ENCODE measurements at places on chromosomes 4 and X. TPM values are rescaled to one million over a fixed set of nuclear protein-coding genes. Genes with fewer than 3 reads are reported as not detected.

Gene TMPRSS11A
- total RNA-seq, result 0.10 TPM

GRCh38 chr4:61200187-61200915 is at the start of gene ADGRL3:
TSS of gene ADGRL3 (plus strand) at chr4:61200326.
- DNase-seq, result peak; percentile 73

DNA sequence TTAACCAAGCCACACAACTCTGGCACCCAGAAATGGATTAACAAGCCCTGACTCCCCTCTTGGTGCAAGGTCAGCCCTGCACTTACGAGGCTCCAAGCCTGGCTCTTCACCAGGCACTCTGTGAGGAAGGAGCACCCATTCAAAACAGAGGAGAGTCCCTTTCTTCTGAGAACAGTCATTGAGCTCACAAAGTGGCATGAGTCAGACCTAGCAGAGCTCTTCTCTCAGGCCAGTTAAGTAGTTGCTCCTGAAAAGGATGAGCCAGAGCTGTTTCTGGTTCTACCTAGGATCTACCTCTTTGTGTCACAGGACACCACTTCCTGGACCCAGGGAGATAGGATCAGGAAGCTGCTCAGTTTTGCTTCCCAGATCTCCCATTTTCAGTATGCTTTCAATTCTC is 48.2 kb downstream of the EVC2 start:
- no peak for DNase-seq

DNA sequence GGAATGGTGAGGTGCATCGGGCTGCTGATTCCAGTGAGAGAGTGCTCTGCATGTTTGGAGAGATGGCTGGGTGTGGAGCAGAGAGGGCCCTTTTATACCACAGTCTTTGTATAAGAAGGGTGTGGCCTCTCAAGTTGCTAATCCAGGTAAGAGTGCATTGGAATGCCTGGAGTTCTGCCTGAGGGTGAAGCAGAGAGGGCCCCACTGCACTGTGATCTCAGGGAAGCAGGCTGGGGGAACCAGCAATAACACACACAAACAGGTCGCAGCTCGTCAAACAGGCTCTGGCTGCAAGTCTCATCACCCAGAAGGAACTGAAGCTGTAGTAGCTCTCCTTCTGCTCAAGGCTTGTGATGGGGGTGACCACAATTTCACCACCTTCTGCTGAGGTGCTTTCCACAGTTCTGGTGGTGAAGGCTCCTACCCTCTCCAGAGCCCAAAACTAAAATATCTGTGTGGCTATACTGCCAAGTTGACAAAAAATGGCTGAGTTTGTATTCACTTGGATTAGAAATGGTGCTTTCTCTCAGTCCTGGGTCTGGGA is 687.4 kb upstream of the HS3ST1 start:
- peak; percentile 6 for DNase-seq

DNA sequence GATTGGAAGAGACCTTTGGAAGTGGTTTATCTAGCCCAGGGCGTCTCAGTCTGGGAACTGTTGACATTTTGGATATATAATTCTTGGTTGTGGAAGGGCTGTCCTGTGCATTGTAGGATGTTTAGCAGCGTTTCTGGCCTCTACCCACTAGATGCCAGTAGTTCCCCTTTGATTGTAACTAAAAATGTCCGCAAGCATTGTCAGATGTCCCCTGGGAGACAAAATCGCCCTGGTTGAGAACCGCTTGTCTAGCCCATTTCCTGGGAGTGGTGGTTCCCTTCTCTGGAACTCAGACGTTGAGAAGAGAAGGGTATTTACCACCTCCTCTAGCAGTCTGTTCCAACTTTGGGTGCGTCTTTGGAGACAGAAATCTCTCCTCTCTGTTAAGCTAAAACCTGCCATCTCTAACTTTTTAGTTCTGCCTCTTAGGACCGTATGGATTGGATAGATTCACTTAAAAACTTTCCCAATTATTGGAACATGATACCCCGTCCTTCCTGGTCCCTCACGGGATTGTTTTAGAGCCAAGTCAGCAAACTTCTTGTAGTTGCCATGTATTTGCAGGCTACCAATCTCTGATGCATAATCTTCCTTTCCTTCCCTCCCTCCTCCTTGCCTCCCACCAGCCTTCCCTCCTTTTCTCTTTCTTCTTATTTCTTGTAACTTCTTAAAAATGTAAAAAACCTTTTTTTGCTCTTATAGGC is 13.9 kb downstream of the TMEM165 start:
- no peak for DNase-seq

Gene ABRAXAS1
- total RNA-seq, result 16.0 TPM

DNA sequence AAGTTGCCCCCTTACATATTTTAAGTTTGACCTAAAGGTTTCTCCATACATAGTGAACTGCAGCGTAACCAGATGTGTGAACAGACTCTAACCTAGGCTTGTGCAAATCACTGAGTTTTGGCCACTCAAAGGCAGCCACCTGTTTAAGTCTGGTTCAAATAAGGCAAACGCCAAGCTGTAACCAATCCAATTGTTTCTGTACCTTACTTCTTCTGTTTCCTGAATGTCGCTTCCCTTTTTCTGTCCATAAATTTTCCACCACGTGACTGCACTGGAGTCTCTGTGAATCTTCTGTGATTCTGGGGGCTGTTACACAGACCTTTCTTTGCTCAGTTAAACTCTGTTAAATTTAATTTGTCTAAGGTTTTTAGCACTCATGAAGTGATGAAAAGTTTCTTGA is 618.8 kb downstream of the GLUD2 start:
- no peak for DNase-seq

- no peak for DNase-seq
Observed at GRCh38 chrX:17167915-17168314, 207.1 kb upstream of the NHS start.

DNA sequence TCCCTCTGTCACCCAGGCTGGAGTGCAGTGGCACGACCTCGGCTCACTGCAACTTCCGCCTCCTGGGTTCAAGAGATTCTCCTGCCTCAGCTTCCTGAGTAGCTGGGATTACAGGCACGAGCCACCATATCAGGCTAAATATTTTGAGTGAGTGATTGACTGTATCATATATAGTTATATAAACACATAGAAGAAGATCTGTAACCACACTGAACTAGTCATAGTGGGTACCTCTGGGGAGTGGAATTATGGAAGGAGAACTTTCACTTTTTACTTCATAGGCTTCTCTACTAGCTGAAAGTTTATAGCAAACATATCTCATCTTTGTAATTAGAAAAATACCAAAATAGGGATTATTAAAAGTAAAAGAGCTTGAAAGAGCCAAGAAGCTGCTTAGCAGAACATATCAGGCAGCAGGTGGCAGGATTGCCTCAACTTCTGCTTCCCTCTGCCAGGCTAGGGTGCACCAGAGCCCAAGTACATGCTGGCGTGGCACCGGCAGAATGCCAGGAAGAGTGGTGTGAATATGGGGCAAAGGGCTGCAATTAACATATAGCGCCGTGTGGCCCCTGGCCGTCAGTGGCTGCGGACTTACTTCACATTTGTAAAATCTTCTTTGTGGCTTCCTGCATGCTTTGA is 39.5 kb upstream of the CD40LG start:
- no peak for DNase-seq

DNA sequence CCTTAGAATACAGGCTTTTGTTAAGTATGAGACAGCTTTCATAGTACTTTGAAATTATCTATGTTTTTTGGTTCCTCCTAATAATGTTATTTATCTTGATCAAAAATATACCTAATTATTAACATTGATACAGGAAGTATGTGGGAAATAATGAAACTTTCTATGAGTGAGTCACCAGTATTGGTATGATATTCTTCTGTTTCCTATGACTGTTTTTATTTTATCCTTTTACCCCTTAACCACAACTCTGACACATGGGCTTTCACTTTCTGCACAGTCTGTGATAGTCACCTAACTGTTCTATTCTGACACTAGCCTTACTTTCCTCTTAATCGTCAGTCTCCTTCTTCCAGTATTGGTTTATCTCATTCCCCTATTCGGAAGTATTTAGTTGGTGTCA is 4.7 kb downstream of the THAP9 start:
- DNase-seq, result no peak

DNA sequence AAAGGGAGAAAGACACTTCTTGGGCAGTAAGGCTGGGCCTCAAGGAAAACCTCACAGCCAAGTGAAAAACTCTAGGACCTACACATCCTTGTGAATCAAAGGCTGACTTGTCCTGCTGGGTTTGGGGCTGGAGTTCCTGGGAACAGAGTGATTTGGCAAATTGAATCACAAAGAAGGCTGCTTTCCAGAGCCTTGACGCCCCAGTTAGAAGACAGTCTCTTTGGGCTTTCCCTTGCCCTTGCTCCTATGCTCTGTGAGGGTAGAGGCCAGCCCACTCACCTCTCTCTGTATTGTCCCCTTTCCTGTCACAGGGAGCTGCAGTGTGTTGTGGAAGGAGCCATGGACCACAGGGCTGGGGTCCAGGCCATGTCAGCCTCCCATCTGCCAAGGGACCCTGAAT is 9.6 kb downstream of the AMER1 start:
- DNase-seq, result no peak

DNA sequence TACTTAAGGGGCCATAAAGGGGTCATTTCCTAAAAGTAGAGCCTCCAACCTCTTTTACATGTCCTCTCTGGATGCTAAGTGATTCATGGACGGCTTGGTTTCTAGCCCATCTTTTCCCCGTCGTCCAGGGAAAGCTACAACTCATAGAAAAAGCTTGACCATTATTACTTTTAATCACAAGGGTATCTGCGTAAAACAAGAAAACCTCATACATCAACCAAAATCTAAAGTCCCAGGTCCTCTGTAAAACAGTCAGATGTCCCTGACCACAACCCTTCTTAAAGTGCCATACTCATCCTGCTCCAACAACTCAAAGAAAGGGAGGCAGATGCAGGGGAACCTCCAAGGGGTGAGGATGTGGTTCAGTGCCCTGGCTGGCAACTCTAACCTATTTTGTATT is 29.6 kb downstream of the ADGRA3 start:
- DNase-seq, result no peak

DNA sequence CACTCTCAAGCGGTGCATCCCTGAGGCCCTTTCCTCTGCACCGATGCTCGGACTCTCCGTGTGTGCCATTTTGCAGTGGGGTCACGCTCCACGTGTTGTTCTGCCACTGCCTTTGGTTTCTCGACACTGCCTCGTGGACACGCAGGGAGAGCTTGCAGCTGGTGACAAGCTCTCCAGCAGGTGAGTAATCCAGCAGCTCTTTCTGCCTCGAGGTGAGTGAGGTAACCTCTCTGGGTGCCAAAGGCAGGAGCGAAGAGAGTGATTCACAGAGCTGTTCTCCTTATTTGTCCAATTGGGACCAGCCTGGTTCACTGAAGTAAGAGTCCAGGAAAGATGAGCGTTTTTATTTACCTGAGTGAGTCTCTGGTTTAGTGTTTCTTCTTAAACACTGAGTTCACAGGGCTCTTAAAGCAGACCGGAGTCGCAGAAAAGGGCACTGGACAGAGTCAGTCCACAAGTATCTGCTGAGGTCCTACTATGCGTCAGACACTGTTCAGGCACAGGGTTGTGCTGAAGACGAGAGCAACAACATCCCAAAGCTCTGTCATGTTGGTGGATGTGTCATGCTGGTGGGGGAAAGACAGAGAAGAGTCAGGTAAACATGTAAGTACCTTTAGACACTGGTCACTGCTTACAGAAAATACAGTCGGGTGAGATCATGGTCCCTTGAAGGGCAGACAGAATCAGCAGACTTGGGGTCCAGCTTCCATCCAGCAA is 61.8 kb downstream of the FHDC1 start:
- peak; percentile 41 for DNase-seq

DNA sequence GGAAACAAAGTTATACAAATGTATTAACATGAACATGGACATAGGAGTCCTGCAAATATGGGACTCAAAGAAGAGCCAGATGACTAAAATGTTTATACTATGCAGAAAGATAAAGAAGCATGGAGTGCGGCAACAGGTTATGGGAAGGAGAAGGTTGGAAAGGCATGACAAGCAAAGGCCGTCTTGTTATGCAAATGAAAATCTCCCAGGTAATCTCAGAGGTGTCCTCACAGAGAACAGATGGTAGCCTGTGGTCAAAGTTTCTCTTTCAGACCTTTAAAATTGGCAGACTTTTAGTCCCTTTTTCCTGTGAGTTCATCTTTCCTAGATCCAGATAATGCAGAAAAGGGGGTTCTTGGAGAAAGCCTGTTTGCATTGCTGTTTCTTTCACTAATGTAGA is 116.4 kb upstream of the BEND4 start:
- DNase-seq, result no peak

DNA sequence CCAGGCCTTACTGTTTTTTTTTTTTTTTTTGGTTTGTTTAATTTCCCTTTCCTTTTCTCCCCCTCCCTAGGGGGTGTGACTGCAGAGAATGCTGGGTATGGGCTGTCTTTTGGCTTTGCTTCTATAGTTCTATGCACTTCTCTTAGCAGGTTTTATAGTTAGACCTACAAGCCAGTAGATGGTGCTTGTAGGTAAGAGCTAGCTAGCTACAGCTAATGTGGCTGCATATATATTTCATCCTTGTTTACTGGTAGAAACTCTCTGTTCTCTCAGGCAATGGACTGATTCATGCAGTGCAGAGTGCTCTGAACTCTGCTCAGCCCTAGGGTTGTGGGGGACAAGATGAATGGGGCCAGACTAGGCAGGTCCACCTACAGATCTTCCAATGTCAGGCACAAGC is 246.4 kb downstream of the SH2D1A start:
- DNase-seq, result no peak

Gene RTL9
- 2.9 TPM for total RNA-seq

Gene CENPVL2
- total RNA-seq, result 0.32 TPM

- peak; percentile 12 for DNase-seq
Observed at GRCh38 chr4:29467044-29467717, 1253.0 kb upstream of the PCDH7 start.

- DNase-seq, result no peak
Observed at GRCh38 chr4:730511-730910, 24.9 kb downstream of the PCGF3 start.

Gene HELT
- total RNA-seq, result not detected

Gene ARX
- total RNA-seq, result not detected

Gene SPANXC
- not detected for total RNA-seq

GRCh38 chr4:39205000-39205399 is 22.7 kb downstream of the WDR19 start:
- DNase-seq, result no peak

DNA sequence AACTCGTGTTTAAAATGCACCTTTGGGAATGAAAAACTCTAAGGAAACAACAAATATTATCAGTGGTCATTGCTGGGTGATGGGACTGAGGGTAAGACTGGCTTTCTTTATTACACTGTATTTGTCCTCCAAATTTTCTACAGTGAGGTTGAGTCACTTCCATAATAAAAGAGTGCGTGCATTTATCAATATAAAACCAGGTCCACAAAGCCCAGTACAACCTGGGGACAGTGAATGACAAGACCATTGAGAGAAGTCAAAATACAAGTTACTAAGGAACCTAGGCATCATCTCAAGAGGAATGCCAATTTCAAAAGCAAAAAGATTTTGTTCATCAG is 76.4 kb downstream of the MAGED4 start:
- no peak for DNase-seq

DNA sequence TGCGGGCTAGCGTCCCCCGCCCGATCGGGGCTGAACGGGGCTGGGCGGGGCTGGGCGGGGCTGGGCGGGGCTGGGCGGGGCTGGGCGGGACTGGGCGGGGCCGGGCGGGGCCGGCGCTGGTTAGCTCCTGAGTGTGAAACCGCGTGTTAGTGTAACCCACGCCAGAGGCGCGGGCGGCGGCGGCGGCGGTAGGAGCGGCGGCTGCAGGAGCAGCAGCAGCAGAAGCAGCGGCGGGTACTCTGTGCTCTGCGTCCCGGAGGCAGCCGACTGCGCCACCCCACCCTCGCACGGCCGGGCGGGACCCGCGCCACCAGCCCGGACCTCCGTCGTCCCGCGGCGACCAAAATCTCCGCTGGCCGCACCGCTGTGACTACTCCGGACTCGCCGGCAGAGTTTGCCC is 128.1 kb downstream of the LAS1L start:
- DNase-seq, result peak; percentile 9

GRCh38 chrX:105297041-105297440 is 76.5 kb upstream of the TEX13A start:
- no peak for DNase-seq

Measured in hepatocyte (in vitro differentiated cells).